NCI-H1105 (cell line): ENCODE measurements at places on chromosomes 5 and 9.

DNA sequence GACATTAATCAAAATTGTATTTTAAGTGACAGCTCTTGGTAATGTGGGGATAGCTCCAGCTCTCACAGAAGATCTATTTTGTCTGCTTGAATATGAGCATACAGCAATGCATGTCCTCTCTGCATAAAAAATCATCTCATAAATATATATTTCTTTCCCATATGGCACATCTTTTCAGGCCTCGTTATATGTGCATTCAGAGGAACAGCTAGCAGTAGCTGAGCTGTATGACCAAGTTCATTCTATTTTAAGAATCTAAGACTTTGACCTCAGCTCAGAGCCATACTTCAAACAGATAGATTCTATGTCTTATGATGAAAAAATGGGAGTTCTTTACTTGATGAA lies 487.2 kb downstream of the ARHGEF28 start:
- DNase-seq: no peak

- DNase-seq: no peak
Observed at GRCh38 chr5:157801-158200, 33.5 kb upstream of the LRRC14B start.

DNA sequence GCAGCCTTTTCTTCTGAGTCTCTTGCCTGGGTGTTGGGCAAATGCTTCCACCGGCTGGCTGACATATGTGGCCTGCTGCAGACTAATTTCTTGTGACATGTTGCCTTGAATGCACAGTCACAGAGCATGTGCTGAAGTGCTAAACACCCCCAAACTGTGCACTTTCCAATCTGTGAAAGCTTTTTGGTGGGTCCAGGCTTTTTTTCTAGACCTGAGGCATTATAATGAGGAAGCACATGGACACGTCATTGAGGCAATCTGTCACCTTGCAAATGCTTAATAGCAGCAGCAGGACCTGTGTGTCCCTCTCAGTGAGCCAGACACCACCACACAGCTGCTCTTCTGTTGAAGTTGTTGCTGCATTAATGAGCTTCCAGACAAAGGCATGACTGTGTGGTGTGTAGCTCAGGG lies 274.7 kb downstream of the ELAVL2 start:
- DNase-seq: no peak

DNA sequence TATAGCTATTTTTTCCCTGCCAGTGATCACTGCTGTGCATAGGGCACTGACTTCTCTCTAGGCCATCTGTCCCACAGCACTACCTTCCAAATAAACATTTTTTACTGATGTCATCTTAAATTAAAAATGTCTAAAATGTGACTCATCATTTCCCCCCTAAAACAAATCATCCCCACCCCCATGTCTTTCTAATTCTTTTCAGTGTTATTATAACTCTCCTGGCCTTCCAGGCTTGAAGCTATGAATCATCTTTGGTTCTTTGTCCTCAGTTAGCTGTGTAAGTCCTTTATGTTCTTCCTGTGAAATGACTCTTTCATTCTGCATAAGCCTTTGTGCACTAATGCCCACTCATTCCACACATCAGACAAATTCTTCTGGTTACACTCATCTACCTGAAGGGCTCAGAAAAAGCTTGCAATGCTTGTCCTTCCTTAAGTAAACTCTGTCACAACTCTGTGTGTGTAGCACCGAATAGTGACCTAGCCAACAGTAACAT lies 78.1 kb downstream of the CFAP95 start:
- DNase-seq: no peak

GRCh38 chr5:68161156-68161555 lies 54.4 kb upstream of the PIK3R1 start:
- DNase-seq: no peak

DNA sequence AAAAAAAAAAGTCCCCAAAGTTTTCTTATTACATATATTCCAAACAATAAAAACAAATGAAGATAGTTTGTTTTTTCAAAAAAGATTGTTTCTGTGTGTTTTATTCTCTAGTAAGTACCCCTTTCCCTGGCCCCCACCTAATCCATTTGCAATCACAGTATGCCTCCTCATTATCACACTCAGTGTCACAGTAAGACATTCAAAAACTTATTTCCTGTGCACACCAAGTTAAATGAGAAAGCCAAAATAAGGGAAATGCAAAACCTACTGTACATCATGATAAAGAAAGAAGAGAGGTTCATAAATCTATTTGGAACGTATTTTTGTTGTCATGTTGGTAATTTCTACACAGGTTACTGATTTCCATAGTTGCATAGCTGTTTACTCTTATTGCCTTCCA lies 62.3 kb downstream of the ST8SIA4 start:
- DNase-seq: no peak

GRCh38 chr5:179732918-179733771 lies 523 bp downstream of the MAML1 start:
- DNase-seq: peak; percentile 21

- peak; percentile 45 for DNase-seq
Observed at GRCh38 chr5:170427672-170428236, 38.6 kb upstream of the KCNMB1 start.

DNA sequence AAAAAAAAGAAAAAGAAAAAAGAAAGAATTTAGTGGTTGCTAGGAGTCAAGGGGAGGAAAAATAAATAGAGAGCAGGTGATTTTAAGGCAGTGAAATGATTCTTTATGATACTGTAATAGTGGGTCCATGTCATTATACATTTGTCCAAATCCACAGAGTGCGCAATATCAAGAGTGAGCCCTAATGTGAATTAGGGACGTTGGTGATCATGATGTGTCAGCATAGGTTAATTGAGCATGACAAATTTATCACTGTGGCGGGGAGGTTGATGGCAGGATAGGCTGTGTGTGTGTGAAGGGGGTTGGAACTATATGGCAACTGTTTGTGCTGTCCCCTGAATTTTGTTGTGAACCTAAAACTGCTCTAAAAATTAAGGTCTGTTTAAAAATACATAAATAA lies 357.8 kb downstream of the ICE1 start:
- no peak for DNase-seq

GRCh38 chr5:385321-385720 lies 57.7 kb upstream of the EXOC3 start:
- DNase-seq: no peak

GRCh38 chr5:151019331-151019730 lies 1.1 kb upstream of the GPX3 start:
- DNase-seq: no peak

GRCh38 chr5:164742025-164742424 lies 1236.6 kb downstream of the MAT2B start:
- DNase-seq: no peak

DNA sequence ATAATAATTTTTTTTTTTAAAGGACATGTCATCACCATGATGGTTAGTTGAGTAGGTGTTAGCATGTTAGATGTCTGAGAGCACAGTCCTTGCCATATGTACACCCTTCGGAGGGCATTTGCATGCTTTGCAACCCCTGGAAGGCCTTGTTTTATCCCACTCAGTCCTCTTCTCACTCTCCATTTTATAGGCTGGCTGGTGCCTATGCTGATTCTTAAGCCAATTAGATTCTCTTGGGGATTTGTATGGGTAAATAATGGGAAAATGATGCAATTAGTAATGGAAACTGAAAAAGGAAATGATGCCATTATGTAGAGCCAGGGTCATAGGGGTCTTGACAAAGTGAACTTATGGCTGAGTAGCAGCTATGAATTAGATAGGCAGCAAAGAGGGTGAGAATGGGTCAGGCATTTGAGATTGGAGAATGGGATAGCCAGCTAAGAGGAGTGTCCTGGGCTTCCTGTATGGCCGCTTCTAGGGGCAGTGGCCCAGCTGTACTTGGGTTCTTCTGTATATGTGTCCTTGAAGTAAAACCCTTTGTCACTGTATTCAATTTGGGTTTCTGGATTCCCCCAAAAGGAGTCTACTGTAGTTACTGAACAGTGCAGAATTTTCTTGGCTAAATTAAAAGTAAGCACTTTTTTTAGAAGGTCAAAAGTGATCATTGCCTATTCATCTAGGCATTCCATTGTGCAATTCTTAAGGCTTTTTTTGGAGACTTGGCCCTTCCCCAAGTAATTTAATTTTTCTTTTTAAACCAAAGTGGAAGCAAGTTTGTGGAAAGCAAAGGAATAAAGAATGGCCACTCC lies 31.6 kb downstream of the LRRTM2 start:
- no peak for DNase-seq

DNA sequence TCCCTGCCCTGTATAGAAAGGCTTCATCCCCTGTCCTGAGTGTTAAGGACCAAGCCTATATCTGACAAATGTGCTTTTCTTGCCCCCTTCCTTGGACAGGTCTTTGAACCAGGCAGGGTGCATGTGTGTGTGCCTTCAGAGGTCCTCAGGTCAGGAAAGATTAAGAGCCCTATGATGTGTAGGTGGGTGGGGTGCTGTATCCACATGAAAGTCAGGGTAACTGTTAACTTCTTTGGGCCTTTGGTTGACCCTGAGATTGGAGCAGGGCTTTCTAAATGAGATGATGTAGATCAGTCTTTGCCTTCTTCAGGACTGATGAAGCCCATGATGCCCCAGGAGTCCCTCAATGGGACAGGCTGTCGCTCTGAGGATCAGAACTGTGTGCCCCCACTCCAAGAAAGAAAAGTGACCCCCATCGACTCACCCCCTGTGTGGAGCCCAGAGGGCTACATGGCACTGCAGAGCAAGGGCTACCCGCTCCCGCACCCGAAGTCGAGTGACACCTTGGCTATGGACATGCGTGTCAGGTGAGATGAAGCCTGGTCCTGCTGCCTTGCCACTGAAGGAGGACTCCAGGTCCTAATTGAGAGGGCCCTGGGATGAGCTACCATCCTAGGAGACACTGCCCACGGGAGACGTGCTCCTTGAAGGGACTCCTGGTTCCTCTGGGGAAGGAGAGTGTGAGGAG lies 29.4 kb upstream of the POMT1 start:
- no peak for DNase-seq

GRCh38 chr5:151737431-151737830 lies 21.0 kb downstream of the ATOX1 start:
- no peak for DNase-seq

GRCh38 chr5:138438724-138439476 lies at the start of gene REEP2:
REEP2 (plus strand) TSS chr5:138439057; CDS start chr5:138439209, 152 bp downstream.
- DNase-seq: peak; percentile 29

- no peak for DNase-seq
Observed at GRCh38 chr5:69309380-69309779, 23.2 kb downstream of the CCDC125 start.

DNA sequence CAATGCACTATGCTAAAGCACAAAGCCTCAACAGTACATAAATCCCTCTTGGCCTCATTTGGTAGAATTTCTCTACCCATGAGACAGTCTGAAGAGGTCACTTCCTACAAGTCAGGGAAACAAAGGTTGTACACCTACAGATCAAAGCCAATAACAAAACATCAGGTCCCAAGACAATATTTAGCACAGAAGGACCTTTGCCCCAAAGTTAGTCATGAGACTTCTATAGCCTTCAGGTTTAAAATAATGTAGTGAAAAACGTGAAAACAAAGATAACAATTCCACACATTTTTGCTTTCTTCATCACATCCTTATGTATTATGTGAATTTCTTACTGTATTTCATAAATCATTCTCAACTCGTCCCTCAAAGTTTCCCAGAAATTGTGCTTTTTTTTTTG lies 15.8 kb downstream of the AFF4 start:
- DNase-seq: no peak

DNA sequence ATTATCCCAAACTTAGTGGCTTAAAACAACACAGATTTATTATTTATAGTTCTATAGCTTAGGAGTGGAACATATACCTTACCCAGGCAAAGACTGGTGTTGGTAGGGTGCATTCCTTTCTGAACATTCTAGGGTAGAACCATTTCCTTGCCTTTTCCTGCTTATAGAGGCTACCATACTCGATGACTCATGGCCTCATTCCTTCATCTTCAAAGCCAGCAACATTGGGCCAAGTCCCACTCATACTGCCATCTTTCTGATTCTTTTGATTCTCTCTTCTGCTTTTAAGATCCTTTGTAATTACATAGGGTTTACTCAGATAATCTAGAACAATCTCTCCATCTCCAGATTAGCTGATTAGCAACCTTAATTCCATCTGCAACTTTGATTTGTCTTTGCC lies 452.7 kb upstream of the KLF4 start:
- DNase-seq: no peak

DNA sequence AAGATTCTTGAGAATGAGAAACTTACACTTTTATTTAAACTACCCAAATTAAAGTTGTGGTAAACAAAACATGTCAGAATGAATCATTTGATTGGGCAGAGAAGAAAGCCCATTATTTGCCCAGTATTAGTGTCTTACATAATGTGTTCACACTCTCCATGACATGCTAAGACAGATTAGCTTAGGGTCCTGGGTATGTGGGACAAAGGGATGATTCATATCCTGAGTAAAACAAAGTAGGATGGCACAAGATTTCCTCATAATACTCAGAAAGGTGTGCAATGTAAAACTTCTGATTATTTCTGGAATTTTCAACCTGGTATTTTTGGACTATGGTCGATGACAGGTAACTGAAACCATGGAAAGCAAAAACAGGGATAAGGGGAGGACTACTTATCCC lies 183.9 kb upstream of the POU5F2 start:
- no peak for DNase-seq

DNA sequence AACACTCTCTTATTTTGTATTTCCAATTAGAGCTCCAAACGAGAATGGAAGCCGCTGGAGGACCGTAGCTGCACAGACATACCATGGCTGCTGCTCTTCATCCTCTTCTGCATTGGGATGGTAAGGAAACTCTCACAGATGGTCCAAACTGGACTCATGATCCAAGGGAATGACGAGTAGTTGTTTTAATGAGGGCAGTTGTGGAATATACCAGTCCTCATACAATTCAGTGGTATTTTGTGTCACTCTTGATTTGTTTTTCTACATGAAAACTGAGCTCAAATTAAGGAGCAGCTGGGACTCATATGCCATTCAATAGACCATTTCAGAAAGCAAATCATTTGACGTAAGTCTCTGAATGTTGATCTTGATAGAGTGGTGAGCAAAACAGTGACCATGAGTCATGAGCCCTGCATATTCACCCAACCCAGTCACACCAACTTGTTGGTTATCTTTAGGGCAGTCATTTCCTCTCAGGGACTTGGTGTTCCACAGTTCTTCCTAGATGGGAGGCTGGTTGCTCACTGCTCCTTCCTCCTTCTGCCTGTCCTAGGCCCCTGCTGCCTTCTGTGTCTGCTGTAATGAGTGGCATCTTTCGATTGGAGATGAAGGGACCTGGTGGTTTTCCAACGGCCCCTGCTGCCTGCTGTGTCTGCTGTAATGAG lies 54.9 kb downstream of the SLC44A1 start:
- DNase-seq: no peak

DNA sequence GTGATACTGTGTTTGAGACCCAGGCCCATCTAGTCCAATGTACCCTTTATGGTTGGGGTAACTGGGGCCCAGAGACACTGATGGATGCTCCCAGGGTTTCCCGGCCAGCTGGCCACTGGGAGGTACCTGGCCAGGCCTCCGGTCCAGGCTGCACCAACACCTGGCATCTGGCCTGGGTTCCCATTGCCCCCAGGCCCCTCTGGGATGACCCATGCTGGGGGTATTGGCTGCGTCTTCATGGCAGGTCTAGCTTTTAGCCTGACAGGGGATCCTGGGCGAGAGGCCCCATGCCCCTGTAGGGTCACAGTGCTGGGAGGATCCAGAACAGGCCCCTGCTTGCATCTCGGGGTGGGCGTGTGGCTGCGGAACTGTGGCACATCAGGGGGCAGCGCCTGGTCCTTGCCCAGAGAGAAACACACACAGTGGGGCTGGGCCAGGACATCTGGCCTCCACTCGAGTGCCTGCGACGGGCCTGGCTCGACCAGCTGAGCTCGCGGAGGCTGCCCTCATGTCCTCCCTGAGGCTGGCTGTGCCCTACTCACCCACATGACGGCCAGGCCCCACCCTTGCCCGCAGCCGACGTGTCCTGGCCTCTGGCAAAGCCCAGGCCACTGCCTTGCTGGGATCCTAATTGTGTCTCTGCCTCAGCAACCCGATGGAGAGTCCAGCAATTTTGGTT lies 21.5 kb upstream of the COL5A1 start:
- DNase-seq: no peak

- no peak for DNase-seq
Observed at GRCh38 chr5:140362875-140363630, 3.1 kb downstream of the SLC4A9 start.
